Common myeloid progenitor, CD34-positive (primary cell): ENCODE measurements at places on chromosomes 1 and 21.

GRCh38 chr1:3482378-3482849, 27.9 kb downstream of the ARHGEF16 start:
- peak; percentile 49 for DNase-seq

DNA sequence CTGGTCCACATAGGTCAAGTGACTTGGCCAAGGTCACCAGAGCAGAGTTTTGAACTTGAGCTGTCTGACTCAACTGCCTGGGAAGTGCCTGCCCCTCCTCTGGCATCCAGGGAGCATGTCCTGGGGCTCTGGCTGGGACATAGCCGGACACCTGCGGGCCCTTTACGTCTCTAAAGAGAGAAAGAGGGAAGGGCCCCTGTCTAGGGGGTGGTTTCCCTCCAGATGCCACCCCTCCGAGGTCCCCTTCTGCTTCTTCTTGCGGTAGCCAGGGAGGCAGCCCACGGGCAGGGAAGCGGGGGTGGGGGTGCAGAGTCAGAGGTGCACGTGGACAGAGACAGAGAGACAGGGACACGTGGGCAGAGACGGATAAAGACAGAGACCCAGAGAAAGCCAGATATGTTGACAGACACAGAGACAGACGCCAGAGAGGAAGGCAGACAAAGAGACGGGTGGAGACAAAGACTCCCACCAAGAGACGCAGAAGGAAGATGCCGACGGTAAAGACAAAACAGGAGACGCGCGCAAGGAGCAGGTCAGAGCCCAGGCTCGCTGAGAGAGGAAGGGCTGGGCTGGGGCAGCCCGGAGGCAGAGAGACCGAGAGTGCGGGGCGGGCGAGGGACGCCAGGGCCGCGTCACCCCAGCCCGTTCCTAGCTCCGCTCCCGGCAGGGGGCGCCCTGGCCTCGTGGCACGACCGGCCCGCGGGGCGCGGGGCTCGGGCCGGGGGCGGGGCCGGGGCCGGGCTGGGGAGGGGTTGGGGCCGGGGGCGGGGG, 458 bp upstream of the ALPL start:
- peak; percentile 70 for DNase-seq

- no peak for DNase-seq
Observed at GRCh38 chr1:208357644-208358507, 113.7 kb upstream of the PLXNA2 start.

- no peak for DNase-seq
Observed at GRCh38 chr1:13864760-13865159, 164.8 kb downstream of the PRDM2 start.

- DNase-seq, result no peak
Observed at GRCh38 chr1:154408174-154408777, 3.1 kb downstream of the IL6R start.

- no peak for DNase-seq
Observed at GRCh38 chr1:212459656-212460055, 26.9 kb downstream of the NENF start.

DNA sequence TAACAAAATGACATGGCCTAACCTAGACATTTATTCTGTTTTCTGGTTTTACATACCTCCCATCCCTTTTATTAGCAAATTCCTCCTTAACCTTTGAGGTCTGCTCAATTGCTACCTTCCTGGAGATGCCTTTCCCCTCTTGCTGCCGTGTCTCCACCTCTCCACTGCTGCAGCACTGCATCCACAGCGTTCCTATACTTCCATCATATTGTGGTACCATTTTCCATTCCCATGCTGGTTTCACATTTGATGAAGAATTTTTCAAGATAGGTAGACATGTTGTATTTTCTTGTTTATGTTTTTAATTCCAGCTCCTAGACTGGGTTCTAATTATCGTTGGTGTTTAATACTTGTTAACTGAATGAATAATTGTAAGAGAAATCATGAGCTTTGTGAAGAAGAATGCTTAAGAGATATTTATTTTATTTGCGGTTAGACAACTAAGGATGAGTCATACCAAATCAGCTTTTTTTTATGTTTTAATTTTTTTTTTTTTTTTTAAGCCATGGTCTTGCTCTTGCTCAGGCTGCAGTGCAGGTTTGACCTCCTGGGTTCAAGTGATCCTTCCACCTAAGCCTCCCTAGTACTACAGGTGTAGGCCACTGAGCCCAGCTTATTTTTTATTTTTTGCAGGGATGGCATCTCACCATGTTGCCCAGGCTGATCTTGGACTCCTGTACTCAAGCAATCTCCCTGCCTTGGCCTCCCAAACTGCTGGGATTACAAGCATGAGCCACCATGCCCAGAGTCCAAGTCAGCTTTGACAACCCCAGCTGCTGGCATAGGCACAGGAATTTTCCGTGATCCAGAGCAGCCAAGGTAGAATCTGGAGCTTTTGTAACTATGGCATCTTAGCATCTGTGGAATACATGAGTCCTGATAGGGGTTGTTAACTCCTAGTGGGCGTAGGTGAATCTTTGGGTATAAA, 44.0 kb downstream of the ATP6V1G3 start:
- DNase-seq, result no peak

DNA sequence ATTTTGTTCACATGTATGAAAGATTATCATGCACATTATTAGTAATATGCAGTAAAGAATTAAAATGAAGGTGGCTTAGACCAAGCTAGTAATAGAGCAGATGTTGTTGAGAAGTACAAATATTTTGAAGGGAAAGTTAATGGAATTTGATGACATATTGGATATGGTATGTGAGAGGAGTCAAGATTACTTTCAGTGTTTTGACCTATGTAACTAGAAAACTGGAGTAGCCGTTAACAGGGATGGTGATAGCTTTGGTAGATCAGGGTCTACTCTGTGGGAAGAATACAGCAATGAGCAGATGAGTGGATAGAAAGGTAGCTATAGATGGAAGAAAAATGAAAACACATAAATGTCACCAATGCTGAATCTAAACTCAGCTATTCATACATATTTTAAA, 163.2 kb upstream of the LRRC7 start:
- no peak for DNase-seq

- DNase-seq, result no peak
Observed at GRCh38 chr1:80003250-80003649, 996.7 kb upstream of the ADGRL4 start.

GRCh38 chr1:161956097-161956496, 67.6 kb downstream of the OLFML2B start:
- DNase-seq, result no peak

GRCh38 chr1:166117776-166118175, 49.0 kb downstream of the FAM78B start:
- DNase-seq, result no peak

GRCh38 chr1:45026446-45026845, 14.4 kb downstream of the UROD start:
- no peak for DNase-seq

DNA sequence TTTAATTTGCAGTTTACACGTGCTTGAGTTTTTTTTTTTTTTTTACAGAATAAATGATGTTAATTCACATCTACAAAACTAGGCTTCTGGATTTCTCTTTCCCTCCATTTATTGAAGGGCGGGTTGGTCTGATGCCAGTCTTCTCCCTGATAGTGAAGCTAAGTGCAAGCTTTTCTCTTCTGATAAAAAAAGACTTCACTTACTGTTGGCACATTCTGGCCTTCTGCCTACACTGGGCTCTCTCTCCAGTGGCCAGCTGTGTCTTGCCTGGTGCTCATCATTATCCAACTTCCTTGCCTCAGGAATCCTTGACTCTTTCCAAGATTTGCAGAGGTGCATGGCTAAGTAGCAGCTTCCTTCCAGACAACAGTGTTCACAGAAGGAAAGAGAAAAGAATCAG, 7.6 kb upstream of the RAP1A start:
- no peak for DNase-seq

DNA sequence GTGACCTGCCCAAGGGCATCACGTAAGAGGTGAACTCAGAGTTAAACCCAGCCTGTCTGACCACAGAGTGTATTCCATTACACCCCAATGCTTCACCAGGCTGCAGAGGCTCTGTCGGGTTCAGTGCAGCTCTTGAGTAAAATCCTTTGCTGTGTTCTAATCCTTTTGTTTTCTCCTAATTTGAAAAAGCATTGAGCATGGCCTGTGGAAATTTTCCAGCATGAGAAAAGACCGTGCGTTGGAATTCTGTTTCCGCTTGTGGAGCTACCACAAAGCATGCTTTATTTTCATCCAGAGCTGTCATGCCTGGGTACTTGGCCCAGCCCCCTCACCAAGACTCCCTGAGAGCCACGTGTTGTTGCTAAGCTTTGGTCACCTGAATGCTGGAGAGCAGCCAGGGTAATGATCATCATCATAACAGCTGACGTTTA, 317.6 kb downstream of the PRDM2 start:
- no peak for DNase-seq

- DNase-seq, result peak; percentile 1
Observed at GRCh38 chr1:5597991-5598823, 394.0 kb downstream of the NPHP4 start.

DNA sequence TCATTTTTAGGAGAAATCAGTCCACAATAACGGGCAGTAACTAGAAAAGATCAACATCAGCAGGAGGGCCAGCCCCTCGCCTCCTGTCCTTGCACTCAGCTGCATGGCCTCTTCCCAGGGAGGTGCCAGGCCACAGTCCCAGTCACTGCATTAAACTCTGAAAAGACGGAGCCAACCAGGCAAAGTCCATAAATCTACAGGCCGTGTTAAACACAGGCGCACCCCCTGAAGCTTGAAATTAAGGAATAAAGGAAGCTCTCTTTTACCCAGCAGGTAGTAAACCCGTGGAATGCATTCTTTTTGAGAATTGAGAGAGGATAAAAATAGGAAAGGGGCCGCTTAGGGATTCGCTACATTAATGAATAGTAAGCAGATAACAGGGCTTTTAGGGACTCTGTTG, 18.4 kb downstream of the H6PD start:
- no peak for DNase-seq

- DNase-seq, result no peak
Observed at GRCh38 chr21:32137931-32138330, 140.9 kb downstream of the MIS18A start.

GRCh38 chr1:37858931-37859506, 373 bp downstream of the MTF1 start:
- DNase-seq, result no peak

- DNase-seq, result peak; percentile 78
Observed at GRCh38 chr1:94807742-94808491, 12.2 kb upstream of the SLC44A3 start.

GRCh38 chr1:30413606-30414005, 309.8 kb downstream of the MATN1 start:
- no peak for DNase-seq

DNA sequence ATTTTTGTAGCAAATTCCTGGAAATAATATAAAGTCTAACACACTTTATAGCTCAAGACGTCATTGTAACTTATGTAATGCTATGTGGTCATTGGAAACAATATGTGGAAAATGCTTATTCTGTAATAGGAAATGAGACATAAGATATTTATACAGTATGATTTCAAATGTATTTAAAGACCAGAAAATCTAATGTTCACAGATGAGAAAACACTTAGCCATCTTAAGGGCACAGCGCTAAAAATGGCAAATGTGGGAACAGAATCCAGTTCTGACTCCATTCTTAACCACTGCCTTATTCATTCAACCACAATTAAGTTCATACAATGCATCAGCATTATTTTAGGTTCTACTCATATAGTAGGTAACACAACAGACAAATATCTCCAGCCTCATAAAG, 12.5 kb downstream of the CSDE1 start:
- no peak for DNase-seq

- DNase-seq, result no peak
Observed at GRCh38 chr1:54158071-54158470, 5.3 kb upstream of the CDCP2 start.

DNA sequence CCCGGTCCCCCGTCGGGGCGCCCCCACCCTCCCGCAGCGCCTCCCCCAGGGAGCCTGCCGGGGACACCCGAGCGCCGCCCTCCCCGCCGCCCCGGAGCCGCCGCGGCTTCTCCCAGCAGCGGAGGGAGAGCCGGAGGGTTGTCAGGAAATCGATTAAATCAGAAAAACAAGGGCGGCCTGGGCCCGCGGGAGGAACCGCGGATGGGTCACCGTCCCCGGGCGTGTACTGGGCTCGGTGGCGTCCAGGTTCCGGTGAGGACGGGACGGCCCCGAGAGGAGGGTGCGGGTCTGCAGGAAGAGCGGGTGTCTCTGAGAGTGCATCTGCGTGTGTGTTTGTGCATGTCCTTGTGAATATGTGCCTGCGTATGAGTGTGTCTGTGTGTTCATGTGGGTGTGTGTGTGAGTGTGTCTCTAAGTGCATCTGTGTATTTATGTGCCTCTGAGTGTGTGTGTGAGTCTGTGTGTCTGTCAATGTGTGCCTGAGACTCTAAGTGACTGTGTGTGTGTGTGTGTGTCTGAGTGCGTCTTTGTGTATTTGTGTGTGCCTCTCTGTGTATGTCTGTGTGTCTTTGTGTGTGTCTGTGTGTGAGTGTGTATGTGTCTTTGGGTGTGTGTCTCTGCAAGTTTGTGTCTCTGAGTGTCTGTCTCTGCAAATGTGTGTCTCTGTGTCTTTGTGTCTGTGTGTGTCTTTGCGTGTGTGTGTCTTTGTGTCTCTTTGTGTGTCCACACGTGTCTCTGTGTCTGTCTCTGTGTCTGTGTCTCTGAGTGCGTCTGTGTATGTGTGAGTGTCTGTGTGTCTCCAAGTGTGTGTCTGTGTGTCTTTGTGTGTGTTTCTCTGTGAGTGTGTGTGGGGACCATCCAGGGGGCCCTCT, 1.1 kb downstream of the SPSB1 start:
- peak; percentile 45 for DNase-seq

GRCh38 chr1:154716614-154717527, 108.9 kb upstream of the ADAR start:
- DNase-seq, result no peak

- peak; percentile 27 for DNase-seq
Observed at GRCh38 chr1:172818841-172819527, 160.1 kb downstream of the FASLG start.

DNA sequence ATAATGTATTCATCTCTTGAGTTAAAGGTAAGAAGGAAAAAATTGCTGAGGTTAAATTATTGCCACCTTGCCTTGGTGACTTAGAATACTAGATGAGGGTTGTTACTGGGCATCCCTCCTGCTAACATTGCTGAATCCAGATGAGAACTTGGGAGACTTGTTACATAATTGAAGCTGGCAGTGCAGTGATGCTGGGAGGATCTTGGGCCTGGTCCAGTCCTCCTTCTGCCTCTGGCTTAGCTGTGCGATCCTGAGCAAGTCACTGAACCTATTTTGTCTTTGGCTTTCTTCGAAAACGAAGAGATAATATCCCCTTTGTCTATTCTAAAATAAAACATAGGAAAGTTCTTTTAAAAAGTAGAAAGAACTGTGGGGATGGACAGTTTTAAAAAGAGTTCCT, 244.9 kb upstream of the NRIP1 start:
- no peak for DNase-seq

GRCh38 chr1:230541306-230541705, 101.0 kb upstream of the COG2 start:
- no peak for DNase-seq

GRCh38 chr1:15603050-15603965, 13.9 kb upstream of the DDI2 start:
- peak; percentile 94 for DNase-seq
